NCI-H1436 (cell line): ENCODE measurements at places on chromosomes 11 and 22.

GRCh38 chr11:16784666-16785065 lies 46.2 kb downstream of the C11orf58 start:
- DNase-seq, result no peak

DNA sequence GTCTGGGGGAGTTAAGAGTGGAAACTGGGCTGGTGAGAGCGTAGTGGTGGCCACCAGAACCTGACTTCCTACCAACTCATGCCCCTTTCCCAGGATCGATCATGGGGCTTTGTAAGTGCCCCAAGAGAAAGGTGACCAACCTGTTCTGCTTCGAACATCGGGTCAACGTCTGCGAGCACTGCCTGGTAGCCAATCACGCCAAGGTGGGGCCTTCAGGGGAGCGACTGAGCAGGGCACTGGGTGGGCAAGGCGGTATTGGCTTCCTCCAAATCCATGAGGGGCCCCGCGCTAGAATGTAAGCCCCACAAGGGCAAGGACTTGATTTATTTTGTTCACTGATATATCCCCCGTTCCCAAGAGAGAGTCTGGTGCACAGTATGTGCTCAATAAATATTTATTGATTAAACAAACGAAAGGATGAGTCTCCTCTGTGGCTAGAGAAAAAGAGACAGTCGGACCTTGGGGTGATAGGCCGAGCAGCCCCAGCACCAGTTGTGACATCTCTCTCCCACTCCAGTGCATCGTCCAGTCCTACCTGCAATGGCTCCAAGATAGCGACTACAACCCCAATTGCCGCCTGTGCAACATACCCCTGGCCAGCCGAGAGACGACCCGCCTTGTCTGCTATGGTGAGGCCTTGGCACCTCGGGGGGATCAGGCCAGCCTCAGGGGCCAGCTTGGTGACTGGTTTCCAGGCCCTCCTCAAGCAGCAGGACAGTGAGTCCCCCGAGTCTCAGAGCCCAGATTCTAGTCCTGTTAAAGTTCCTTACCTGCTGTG lies 765 bp downstream of the ZFPL1 start:
- no peak for DNase-seq

- DNase-seq, result no peak
Observed at GRCh38 chr11:45659818-45660160, 5.6 kb downstream of the CHST1 start.

- no peak for DNase-seq
Observed at GRCh38 chr11:61140416-61140815, 20.8 kb downstream of the VPS37C start.

DNA sequence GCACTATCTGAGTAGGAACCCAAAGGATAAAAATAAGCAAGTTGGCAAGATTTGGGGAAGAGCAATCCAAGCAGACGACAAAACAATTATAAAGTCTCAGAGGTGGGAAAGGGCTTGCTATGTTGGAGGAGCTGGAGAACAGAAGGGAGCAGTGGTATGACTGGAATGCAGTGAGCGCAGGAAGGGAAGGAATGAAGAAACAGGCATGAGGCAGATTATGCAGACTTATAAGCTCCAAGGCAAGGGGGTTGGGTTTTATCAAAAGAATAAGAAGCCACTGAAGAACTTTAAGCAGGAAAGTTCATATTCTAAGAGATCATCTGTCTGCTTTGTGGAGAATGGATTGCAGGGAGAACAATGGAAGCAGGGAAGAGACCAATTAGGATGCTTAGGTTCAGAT lies 31.7 kb downstream of the PGM2L1 start:
- no peak for DNase-seq

GRCh38 chr11:116343270-116343669 lies 429.5 kb downstream of the BUD13 start:
- DNase-seq, result no peak

- no peak for DNase-seq
Observed at GRCh38 chr11:71485063-71485399, 32.0 kb downstream of the NADSYN1 start.
